ENCODE measurements at places on chromosomes 12 and 14.

DNA sequence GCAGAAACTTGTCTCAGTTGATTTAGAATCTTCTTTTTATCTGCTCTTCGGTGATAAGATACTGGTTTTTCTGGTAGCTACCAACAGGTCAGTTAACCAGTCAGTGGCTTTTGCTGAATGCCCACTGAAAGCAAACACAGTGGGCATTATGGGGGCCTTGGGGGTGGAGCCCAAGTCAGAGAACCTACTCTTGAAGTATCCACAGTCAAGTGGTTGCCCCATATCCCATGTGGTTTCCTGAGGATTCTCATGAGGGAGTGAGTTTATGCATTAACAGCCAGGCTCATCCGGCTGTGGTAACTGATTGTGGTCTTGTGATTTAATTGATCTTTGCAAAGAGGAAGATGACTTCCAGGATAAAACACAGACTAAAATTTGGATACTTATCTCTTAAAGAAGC lies 83.7 kb downstream of the ST8SIA1 start:
- DNase-seq = no peak

DNA sequence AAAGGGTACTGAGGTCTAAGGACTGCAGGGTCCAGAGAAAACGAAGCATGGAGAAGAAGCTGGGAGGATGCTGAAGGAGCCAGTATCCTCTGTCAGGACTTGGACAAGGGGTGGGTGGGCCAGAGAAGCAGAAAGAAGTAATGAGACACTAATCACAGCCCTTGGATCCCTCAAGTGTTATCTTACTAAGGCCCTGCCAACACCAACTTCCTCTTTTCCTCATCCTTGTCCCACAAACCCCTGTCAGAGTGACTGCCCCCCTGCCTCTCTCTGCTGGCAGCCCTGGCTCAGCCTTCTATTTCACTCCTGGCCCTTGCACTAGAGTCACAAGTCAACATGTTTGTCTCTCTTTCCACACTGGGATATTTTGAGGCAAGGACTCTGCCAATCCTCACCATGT lies 3.8 kb upstream of the ASIC1 start:
- DNase-seq = no peak

DNA sequence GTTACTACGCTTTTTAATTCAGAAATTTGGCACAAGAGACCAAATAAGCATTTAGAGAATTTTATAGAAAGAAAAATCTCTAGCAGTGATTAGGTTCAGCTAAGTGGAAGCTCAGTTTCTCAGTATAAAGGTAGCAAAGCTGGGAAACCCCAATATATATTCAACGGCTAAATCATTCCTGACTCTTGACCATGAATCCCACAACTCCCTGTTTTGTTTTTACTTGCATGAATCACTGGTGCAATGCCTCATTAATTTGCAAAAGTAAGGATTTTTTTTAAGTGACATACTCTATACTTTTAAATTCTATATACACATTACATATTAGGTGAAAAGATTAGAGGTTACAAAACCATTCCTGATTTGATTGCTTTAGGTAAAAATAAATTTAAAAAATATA lies 74.3 kb upstream of the PLEKHG7 start:
- DNase-seq = no peak

DNA sequence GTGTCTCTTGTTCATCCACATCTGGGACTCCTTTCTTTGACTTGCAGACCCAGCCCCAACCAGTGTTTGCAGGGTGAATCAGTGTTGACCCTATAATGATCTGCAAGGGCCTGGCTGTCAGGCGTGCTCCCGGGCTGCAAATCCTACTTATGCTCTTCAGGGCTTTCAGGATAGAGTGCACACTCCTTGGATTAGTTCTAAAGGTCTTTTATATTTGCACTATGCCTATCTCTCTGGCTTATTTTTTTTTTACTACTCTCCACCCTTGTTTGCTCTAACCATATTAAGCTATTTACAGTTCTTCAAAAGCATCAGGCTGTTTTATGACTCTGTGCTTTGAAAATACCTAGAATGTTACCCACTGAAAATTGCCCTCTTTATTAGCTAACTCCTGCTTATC lies 4.3 kb upstream of the PRICKLE1 start:
- no peak for DNase-seq

GRCh38 chr12:81092053-81092452 lies 14.2 kb downstream of the ACSS3 start:
- DNase-seq = no peak

DNA sequence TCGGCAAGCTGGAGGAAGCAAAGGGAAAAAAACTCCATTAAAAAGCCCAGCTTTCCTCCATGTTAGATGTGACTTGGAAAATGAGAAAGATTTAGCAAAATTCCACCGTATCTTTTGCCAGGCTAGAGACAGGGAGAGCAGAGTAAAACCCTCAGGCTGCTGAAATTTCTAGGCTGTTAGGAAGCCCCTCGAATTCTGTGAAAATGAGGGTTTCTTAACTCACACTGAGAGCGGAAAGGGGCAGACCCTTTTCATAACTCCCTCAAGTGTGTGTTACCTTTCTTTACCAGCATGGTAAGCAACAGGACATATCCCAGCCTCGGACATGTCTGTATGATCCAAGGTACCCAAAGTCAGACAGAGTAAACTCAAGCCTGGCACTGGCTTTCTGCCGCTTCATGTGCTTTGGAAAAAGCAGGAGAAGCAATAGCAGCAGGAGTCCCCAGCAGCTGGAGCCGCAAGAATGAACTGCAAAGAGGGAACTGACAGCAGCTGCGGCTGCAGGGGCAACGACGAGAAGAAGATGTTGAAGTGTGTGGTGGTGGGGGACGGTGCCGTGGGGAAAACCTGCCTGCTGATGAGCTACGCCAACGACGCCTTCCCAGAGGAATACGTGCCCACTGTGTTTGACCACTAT lies at the start of gene RHOJ:
RHOJ (plus strand) TSS at position 37 of the 637 bp plus-strand sequence; CDS start at position 464, 427 bp downstream.
- DNase-seq = no peak

- no peak for DNase-seq
These were observed 50.0 kb upstream of the CERS5 start for GRCh38 chr12:50217202-50217601.

- DNase-seq = no peak
These were observed 133.0 kb downstream of the NAV3 start for GRCh38 chr12:77963576-77964178.

DNA sequence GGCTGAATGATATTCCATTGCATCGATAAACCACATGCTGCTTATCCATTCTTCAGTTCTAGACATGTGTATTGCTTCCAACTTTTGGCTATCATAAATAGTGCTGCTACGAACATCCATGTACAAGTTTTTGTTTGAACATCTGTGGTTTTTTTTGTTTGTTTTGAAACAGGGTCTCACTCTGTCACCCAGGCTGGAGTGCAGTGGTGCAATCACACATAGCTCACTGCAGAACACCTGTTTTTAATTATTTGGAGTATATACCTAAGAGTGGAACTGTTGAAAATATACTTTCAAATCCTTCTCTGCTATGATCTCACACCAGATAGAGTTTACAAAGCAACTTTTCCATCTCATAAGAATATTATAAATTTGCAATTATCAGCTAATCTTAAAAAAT lies 124.2 kb downstream of the TTC7B start:
- DNase-seq = no peak

DNA sequence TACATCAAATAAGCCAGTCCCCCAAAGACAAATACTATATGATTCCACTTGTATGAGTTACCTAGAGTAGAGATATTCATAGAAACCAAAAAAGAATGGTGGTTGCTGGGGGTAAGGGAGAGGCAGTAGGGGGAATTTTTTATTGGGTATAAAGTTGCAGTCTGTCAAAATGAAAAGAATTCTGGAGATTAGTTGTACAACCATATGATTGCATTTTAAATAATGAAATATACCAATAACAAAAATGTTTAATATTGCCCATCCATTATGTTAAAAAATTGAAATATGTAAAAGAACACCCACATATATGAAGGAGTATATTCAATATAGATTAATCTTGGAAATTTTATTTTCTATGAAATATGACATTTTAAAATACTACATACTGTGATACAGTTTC lies 1383.5 kb downstream of the FSCB start:
- DNase-seq = no peak

- DNase-seq = peak; percentile 82
These were observed 34.3 kb upstream of the SLC38A1 start for GRCh38 chr12:46303039-46303666.

- DNase-seq = no peak
These were observed 268.1 kb upstream of the RTL1 start for GRCh38 chr14:101171650-101172049.

GRCh38 chr14:34003082-34003668 lies 52.3 kb upstream of the EGLN3 start:
- no peak for DNase-seq

GRCh38 chr12:14418451-14418890 lies 53.0 kb downstream of the ATF7IP start:
- DNase-seq = no peak

GRCh38 chr12:8796831-8797626 lies 25.4 kb upstream of the A2ML1 start:
- DNase-seq = no peak

- no peak for DNase-seq
These were observed 171.6 kb downstream of the SLC6A15 start for GRCh38 chr12:84741031-84741430.

- no peak for DNase-seq
These were observed 6.9 kb upstream of the NAA25 start for GRCh38 chr12:112115259-112116045.

DNA sequence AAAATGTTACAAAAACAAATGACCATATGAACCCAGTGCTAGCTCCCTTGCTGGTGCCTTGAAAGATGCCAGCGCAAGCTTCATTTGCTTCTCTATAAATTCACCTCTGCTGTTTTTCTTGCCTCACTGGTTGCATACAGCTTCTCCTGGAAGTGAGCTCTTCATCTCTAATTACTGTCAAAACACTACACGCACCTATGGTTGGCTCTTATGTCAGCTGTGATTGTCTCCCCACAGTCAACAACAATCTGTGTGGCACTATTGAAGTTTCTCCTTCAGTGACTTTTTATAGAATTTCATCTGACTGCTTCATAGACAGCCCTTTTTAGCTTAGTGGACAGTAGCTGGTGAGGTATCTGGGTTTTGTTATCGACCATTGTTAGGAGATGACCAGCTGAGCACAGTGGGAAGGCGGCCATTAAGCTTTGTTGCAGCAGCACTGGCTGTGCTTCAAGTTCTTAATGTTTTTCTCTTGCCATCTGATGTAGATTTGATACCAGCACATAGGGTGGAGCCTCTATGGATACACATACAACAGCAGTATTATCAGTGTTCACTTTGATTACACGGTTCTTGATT lies 131.8 kb downstream of the KITLG start:
- no peak for DNase-seq

- DNase-seq = no peak
These were observed 75.3 kb downstream of the KDM2B start for GRCh38 chr12:121505513-121505912.

DNA sequence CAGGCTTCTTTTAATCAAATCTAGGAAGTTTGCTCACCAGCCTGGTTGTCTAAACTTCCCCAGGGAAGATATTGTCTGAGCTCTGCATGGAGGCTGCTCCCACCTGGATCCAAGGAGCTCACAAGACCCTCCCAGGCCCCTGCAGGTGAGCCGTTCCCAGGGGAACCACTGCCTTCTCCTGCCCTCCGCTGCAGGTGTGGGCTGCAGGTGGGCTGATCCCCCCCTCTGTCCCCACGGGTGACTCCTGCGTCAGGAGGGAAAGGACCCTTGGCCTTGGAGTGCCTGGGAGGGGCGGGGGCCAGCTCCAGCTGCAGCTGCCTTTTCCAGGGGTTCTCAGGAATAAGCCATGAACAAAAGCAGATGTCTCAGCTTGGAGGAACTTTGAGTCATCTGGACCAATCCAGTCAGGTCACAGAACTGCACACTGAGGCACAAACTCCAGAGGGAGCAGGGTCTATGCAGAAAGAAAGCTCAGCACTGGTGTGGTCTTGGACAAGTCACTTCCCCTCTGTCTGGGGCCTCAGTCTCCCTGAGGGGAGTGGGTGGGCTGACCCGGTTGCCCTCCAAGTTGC lies 246.6 kb upstream of the RTL1 start:
- DNase-seq = peak; percentile 44

- no peak for DNase-seq
These were observed 24.4 kb downstream of the MSRB3 start for GRCh38 chr12:65302891-65303290.

DNA sequence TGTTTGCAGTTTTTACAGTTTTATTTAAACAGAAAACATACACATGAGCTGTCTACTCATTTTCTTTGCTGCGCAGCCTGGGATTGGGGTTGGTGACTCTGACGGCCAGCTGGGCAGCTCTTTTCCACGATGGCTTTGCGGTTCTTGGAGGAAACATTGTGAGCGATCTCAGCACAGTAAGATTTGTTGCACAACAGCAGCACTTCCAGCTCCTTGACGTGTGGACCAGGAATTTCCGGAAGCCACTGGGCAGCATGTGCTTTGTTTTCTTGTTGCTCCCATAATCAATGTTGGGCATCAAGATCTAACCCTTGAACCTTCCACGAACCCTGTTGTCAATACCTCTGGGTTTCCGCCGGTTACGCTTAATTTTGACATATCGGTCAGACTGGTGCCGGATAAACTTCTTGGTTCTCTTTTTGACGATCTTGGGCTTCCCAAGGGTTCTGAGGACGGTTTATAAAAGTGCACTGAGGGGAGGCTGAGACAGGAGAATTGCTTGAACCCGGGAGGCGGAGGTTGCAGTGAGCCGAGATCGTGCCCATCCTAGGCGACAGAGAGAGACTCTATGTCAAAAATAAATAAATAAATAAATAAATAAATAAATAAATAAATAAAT lies 21.8 kb downstream of the FKBP11 start:
- DNase-seq = no peak

DNA sequence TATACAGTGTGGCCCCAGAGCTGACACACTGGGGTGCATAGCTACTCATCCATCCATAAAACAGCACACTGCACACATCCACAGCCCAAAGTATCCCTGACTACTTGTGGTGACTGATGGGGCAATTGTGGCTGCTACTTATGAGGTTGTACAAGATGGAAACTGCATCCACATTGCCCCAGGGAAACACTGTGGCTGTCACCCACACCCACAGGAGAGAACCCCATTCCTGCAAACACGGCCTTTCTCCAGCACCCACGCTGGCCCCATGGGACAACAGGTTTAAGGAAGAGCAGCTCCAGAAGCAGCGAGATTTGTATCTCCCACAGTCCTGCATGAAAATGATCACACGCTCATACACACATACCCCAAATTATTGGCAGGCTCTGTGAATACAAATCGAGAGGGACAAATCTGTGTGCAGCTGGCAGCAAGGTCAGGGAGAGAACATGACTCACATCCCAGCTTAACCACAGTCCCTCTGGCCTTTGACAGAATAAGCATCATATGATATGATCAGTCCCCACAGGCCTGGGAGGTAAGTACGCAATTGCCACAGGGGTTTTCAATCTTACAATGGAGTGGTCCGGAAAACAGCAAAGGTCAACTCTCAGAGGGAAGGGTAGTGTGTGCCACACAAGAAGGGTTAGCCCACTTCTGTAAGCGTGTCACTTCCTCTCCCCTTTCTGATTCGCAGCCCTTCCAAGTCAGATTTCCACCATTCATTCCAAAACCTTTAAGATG lies 61.9 kb downstream of the ESR2 start:
- peak; percentile 61 for DNase-seq

- DNase-seq = no peak
These were observed 255.9 kb downstream of the RAD51B start for GRCh38 chr14:68075382-68076029.
